Sigmoid colon (tissue), 7 donors: ENCODE measurements at places on chromosomes 13 and 19.
A peak's percentile ranks its signal among the peaks of the same experiment; 100 is the strongest.

GRCh38 chr13:99847318-99847750, 124.2 kb downstream of the ZIC5 start:
- DNase-seq, result no peak

GRCh38 chr19:15129856-15130585, 22.8 kb downstream of the SYDE1 start:
- peak; percentile 4 for DNase-seq

- DNase-seq, result peak; percentile 42
Measured at GRCh38 chr19:5645409-5645808, 22.5 kb downstream of the SAFB start.

DNA sequence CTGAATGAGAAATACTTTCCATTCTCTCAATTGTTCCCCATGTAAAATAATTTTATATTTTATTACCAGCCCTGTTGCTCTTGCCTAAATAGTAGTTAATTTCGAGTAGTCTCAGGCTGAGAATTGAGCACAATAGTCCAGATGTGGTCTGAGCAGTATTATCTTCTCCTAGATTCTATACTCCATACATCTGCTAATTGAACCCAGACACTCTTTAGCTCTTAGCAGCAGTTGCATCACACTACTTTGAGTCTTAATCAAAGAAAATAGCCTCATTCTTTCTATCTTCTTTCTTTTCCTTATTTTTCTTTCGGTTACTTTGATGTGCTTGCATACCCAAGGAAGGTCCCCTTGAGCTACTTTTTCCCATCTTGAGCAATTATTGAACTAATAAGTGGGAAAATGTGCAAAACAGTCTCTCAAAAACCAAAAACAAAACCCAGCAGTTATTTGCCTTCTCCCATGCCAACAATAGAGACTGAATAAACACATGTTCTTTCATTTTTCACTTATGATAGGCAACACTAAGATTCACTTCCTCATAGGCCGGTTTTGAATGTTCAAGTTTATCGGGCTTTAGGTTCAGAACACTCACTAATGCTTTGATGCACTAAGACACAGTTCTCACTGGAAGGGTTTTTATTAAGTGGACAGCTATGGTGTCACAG, 204.5 kb downstream of the POU4F1 start:
- DNase-seq, result no peak

DNA sequence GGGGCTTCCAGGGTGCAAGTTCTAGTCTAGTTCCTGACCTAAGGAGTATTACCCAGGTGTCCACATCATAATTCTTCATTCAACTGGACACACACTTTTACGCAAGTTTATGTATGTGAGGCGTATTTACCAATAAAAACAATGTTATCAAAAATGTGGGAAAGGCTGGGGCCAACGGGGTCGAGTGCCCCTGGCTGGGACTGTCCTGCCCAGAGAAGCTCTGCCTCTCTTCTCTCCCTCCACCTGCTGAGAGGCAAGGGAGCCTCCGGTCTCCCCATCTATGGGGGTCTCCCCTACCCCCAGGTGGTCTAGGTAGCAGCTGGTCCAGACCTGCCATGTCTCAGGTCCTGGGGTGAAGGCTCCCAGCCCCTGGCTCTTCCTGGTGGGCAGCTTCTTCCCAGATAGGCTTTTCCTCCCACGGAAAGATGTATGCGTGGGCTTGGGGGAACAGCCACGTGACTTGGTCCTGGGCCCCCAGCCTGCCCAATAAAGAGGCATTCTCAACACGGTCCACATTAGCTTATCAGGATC, 132.4 kb downstream of the USP12 start:
- DNase-seq, result no peak

DNA sequence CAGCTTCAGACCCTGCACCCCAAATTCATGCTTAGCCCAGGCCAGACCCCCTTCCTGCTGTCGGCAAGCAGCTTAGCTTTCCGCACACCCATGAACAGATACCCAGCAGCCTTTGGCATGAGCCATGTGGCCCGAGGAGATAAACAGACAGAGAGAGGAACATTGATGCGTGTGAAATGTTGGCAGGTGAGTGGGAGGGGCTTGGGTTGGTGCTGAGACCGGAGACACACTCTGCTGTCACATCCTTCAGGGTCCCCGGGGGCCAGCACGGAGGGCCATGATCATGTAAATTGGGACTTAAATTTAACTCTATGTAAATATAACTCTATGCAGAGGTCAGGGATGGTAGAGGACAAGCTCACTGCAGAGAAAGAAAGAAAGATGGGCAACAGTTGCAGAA, 1.5 kb downstream of the CD22 start:
- DNase-seq, result no peak

DNA sequence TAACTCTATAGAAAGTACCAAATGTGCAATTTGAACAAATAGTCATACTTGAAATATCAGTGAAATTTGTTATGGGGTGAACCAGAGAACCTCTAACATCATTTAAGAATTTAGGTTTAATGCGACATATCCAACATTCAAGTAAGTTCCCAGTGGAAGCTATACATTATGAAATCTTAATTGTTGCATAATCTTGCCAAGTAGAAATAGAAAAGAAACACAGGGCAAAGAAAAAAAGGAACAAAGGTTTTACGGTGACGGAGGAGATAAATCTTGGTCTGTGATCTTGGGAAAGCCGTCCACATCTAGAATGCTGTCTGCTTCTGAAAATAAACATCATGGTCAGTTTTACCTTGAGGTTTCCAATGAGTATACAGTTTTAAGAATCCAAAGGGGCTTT, 445.7 kb downstream of the RFC3 start:
- no peak for DNase-seq

DNA sequence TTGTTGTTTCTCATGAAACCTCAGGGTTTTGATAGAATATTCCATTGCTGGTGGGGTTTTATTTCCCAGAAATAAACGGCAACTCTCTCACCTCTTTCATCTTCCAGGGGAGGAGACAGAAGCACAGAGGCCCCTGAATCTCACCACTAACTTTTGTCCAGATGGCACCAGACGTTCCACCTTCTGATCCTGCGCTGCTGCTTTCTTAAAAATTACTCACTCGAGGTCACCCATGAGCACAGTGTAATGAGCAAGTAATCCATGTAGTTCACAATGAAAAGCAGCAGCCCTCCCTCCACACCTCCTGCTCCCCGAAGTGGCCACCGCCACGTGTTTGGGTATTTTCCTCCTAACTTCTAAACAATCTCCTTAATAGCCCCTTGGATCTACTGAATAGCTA, 51.3 kb downstream of the TEX29 start:
- no peak for DNase-seq
